Activated CD4-positive, alpha-beta T cell treated with anti-CD3 and anti-CD28 coated beads for 24 hours (primary cell): ENCODE measurements at places on chromosomes 2 and 18.

DNA sequence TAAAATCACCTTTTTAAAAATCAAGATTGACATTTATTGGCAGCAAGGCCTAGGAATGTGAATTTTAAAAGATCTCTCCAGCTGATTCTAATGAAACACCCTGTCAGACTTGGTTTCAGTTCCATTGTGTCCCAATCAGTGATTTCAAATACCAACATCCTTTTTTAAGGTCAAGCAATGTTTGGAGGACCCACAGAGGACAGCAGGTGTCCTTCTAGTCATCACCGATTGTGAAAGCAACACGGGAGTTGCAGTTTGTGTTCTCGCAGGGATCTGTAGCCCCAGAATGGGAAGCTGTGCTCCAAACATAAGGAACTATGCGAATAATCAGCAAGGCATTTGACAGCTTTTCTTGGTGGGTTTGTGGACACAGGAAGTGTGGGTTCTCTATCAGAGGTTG lies 4.5 kb upstream of the KIDINS220 start:
- DNase-seq = no peak

DNA sequence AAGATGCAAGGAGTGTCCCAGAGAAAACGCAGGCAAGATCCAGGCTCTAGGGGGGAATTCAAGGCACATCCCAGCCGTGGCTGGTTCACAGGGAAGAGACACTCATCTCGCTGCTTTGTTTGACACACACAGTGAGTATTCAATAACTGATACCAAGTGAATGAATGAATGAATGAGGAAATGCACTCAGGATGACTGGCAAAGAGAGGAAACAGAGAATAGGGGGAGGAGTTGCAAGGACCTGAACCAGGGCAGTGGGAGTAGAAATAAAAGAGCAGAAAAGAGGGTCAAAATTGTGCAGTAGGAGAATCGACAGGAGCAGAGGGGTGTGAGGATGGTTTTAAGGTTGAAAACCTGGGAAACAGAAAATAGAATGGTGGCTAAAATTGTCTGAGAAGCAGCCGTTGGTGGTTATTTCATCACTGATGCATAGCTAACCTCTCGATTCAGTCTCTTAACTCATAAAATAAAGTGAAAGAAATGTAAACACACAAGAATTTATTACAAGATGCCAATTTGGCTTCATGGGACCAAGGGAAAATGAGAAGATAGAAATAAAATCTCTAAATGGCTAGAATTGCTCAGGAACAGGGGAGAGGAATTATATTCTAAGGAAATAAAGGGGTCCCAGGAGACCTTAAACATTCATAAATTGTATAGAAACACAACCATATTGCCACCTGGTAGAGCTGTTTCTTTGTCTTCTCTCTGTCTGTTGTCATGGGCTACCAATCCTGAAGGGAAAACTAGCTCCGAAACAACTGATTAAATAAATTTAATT lies 63.9 kb upstream of the PHLPP1 start:
- no peak for DNase-seq

GRCh38 chr2:85787282-85787980 lies 33.6 kb downstream of the ATOH8 start:
- no peak for DNase-seq

GRCh38 chr2:172177581-172177980 lies 74.9 kb upstream of the DLX2 start:
- no peak for DNase-seq

- DNase-seq = no peak
Observed at GRCh38 chr18:28176948-28177827, at the start of gene CDH2. Gene CDH2 (minus strand): TSS chr18:28177130. CDS start chr18:28177022, 108 bp downstream.

- no peak for DNase-seq
Observed at GRCh38 chr18:22052405-22053105, 116.8 kb upstream of the GATA6 start.

DNA sequence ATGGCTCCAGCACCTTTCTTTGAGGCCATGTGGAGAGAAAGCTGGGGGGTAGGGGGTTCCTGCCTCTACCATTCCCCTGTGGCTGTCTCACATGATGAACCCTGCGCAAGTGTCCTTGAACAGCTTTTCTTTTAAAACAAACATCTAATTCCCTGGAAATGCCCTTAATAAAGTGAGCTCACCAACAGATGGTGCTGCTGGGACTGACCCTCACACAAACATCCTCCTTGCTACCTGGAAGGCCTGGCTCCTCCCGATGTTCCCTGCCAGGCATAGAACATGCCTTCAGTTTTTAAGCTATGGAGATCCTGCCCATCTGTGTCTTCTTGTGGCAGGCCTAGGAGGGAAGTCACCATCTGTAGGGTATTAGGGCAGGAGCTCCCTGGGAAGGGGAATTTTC lies 60.7 kb upstream of the GATA6 start:
- no peak for DNase-seq

GRCh38 chr2:221926327-221926726 lies 354.2 kb upstream of the EPHA4 start:
- DNase-seq = no peak

GRCh38 chr2:160614391-160614790 lies 120.8 kb upstream of the RBMS1 start:
- no peak for DNase-seq

- no peak for DNase-seq
Observed at GRCh38 chr2:173354073-173354581, 545 bp upstream of the CDCA7 start.

DNA sequence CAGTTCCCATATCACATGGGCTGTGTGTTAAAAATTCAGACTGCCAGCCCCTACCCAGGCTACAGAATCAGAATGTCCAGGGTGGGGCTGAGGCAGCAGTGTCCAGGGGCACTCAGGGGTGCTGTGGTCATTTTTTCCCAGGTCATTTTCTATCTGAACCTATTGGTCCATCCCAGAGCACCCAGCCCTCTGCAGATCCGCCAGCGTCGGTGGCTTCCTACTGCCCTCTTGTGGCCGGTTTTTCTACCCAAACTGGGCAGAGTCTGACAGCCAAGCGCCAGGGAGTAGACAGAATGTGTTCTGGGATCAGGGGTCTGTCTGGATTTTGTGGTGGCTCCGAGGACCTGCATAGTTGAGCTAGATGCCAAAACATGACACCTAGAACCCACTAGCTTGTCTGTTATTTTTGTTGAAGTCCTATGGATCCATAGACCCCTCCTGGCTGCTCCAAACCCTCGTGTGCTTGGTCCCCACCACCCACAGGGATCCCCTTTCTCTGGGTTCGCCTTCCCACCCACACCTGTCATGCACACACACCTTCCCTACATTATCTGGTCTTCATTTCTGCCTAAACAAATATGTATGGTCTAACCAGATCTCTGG lies 34.1 kb upstream of the RMDN2 start:
- peak; percentile 58 for DNase-seq
